Stimulated activated CD4-positive, alpha-beta T cell treated with anti-CD3 and anti-CD28 coated beads, Interleukin-15, amount 100 ng/mL, for 24 hours (primary cell): ENCODE measurements at places on chromosomes 5 and 9.
A peak's percentile ranks its signal among the peaks of the same experiment; 100 is the strongest.

GRCh38 chr5:170221327-170221741 lies 11.5 kb upstream of the C5orf58 start:
- DNase-seq, result no peak

DNA sequence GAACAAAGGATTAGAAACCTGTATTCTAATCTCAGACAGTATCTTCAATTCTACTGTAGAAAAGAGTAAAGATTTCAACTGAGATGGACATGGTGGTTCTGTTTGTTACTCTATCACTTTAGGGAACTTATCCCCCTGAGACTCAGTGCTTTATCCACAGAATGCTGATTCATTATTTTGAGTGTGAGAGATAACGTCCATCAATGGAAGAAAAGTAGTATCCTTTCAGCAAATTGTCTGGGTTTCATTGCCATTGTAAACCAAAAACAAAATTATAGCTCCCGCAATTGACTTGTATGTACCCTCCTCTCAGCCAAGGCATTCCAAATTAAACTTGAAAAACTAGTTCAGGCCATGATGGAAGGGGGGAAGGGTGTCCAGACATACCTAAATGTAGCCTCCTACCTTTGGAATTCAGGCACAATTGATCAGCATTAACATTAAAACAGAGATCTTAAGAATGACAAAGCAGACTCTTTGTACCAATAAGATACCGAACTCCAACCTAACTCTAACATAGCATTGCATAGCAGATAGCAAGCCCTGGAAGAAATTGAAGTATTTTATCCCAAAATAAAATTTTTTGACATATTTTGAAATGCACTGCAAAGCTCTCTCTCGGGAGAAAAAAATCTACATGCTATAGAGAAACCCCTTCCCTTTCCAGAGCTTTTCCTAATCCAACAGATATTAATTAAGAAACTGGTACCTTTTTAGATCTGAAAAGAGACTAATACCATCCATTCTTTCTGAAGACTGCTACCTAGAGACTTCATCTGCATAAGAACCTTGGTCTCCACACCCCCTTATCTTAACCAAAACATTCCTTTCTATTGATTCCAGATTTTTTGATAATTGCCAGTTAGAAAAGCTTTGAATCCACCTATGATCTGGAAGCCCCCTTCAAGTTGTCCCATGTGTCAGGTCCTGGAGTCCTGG lies 1055.7 kb downstream of the PTPRD start:
- DNase-seq, result no peak

GRCh38 chr9:14838701-14839100 lies 71.5 kb downstream of the FREM1 start:
- no peak for DNase-seq

DNA sequence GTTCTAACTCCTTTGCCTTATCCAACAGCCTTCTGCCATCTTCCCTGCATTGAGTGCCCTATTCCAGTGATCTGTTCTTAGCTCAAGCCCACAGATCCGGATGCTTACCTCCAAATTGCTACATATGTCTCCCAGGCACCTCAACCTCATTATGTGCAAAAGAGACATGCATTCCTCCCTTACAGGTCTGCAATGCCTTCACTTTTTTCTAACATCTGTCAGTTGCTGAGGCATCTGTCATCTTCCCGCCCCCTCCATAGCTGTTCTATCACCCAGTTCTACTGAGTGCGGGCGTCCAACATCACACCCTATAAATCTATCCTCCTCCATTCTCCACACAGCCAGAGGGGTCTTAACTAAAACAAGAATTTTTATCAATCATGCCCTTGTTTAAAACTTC lies 20.1 kb downstream of the NMRK1 start:
- no peak for DNase-seq

GRCh38 chr5:21254161-21254560 lies 1266.2 kb upstream of the CDH18 start:
- no peak for DNase-seq

DNA sequence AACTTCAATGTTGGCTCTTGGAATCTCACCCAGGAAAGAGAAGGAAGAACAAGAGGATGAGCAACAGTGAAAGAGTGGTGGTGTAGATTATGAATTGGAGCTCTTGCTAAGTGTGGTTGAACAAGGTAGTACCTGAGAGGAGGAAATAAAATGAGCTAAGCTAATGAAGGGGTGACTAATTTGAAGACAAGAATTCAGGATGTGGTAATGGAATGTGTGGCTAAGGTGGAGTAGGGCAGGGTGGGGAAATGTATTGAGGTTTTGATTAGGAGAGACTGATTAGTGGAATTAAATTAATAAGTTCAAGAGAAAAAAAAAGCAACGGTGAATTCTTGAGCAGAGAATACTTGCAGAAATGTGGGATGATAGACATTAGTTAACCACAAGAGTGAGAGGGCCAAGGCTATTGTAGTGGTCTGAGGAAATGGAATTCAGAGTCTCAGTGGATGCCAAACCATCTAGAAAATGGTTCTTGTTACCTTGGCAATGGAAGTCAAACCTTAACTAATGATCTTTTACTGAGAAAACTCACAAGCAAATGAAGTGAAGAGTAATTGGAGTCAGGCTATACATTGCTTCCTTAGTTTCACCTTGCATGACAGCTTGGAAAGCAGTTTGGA lies 648.3 kb upstream of the ZNF608 start:
- no peak for DNase-seq

GRCh38 chr5:143198332-143198731 lies 205.2 kb downstream of the NR3C1 start:
- no peak for DNase-seq

DNA sequence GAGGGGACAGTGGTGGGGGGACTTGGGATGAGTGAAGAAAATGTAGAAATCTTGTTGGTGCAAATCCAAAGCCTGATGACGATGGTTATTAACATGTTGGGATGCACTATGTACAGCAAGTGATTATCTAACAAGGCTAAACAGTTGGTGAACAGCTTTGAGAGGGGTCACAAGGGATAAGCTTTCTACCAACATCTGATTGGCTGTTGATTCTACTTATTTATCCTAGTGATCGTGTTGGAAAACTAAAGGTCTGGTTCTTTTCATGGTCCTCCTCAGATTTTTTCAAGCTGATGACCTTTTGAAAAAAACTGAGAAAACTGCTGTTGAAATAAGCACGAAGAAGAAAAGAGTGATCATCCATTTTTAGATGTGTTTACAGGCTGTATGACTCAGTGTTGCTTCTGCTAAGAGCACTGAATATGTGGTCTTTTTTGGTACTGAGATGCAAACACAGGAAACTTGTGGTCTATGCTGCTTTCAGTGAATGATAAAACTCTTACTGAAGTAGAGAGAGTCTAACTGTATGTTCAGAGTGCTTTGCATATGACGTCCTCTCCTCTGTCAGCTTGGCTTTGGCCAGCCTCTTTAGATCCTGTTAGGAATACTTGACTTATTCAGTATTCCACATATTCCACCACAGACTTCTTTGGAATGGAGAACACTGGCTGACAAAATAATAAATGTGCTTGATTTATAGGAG lies 174.8 kb downstream of the SLF1 start:
- DNase-seq, result peak; percentile 19

GRCh38 chr9:103116246-103116645 lies 121.1 kb downstream of the CYLC2 start:
- no peak for DNase-seq

DNA sequence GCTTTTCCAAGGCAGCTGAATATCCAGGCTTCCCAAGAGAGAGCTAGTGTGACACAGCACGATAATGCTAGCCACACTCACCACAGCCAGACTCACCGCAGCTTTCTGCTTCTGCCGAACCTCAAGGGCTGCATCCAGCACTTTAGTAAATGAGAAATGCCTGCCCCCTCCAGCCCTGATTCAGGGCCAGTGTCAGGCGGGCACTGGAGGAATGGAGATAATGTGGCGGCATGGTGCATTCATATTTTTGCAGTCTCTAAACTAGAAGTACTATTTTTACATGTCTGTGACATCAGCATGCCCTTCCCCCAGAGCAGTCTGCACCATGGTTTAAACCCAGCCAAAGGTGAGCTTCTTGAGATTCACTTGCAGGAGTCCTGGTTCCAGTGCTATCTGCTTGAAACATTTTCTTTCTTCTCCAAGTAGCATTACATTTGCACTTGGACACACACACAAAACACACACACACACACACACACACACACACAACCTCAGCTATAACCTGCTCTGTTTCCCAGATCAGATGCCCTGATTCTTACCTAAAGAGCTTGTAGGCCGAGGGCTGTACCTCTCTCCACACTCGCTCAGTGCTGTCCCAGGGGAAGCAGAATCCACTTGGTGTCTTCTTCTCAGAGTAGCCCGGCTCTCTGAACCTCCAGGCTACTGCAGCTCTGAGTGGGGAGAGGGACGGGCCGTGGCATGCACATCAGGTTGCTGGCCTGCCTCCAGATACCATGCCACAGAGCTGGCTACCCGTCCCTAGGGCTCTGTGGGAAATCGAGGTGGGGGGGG lies at the start of gene FGF1:
Gene FGF1 (minus strand): TSS at position 673 of the 792 bp plus-strand sequence. CDS start 71,963 bp downstream, outside the sequence.
- no peak for DNase-seq
